ENCODE measurements at places on chromosomes 1 and 21.
A peak's percentile ranks its signal among the peaks of the same experiment; 100 is the strongest.

DNA sequence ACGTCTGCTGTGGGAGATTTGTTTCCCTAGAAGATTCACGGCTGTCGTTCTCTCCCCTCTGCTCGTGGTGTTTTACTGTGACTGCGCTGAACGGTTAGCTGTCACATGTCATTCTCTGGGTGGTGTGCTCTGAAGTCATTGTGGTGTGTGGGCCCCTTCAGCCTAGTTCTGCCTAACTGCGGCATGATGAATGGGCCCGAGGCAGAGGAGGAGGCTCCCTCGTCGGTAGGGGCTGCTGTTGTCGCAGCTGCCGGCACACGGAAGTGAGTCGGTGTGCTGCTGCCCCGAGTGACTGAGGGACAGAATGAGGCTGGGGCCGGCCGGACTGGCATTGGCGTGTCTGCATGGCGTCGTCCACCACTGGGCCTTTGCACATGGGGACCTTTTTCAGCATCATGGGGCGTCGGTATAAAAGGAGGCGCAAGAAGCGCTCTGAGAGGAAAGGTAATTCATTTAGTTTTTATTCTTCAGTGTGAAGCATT is 77.9 kb downstream of the ADARB1 start:
- no peak for DNase-seq

DNA sequence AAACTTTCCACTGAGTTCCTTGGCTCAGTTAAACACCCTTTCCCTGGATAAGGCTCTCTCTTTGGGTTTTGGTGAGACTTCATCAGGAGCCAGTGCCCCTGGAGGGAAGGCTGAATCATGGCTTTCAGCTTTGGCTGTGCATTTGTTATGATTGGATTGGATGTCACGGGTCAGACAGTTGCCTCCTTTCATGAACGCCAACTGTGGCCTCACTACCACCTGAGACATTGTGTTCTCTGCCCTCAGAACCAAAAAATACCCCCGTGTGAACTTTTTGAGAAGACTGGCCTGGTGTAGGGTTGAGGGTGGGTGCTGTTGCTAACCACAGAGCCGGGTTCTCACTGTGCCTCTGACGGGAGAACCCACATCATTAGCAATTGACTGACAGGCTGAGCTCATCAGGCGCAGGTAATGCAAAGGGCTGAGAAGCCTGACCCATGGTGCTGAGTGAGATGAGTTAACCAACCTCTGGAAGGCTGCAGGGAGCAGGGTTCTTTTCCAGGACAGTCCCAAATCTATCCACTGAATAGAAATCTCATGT is 65.6 kb downstream of the HHAT start:
- no peak for DNase-seq

GRCh38 chr1:97174039-97174704 is 452.6 kb downstream of the PTBP2 start:
- no peak for DNase-seq

DNA sequence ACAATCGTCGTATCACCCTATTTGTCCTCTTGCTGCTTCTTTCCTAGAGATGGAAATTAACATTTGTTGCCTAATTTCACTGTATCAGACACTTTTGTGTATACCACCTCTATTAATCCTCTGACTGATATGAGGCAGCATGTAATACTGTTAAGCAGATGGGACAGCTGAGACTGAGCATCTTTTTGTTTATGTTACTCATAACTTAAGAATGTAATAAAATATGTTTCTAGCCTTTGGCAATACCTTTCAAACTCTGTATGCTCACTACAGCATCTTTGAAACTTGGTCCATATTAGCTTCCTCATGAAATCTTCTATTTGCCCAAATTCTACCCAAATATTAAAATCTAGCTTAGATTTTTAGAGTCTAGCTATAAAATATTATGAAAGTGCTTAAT is 2.3 kb downstream of the OR14K1 start:
- no peak for DNase-seq

DNA sequence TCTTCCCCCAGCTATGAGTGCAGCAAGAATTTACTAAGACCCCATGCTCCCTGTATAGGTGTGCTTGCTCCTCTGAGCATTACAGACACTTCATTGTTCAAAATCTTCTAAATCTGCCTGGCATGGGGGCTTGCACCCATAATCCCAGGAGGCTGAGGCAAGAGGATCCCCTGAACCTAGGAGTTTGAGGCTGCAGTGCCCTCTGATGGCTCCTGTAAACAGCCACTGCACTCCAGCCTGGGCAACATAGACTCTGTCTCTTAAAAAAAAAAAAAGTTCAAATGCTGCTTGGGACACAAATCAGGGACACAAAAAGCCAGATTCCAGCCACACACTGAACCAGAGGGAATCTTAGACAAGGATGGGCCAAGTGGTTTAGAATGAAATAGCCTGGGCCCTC is 3.4 kb upstream of the ACOT7 start:
- DNase-seq: peak; percentile 9

DNA sequence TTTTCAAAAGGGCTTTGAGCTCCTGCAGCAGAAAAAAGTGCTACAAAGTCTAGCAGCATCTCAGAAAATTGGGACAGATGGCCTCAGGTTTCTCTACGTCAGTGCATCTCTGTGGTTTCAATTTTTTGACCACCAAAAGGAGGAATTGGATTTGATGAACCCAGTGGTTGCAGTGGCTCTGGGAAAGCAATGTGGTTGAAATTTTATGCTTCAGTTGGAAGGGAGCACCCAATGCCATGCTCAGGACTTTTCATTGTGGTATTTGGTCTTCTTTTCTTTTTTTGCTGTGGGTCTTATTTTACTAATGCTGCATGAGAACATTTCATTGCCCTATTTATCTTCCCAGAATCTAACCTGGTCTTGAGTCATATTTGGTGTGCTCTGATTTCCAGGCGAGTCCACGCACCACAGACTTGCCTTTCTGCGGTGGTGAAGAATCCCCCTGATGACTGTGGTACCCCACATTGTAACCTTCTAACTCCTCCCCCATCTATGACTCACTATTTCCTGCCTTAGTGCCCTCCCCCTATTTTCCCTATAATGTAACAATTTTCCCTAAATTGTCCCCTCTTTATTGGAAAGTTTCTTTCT is 56.7 kb downstream of the S1PR1 start:
- no peak for DNase-seq

DNA sequence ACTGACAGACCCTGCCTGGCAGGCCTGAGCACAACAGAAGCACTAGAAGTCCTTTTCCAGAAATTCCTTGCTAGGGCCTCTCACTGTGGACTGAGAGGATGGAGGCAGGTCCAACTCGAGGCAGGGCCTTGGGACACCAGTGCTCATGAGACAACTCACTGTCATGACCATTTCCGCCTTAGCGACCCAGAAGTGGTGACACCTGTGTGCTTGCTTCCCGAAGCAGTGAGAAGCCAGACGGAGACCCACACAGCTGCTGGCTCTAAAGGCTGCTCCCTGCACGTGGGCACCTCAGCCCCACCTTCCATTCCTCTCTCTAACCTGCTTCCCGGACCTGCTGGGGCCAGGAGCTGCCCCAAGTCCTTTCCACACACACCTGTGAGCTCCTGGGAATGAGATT is 33.0 kb downstream of the KCNC4 start:
- no peak for DNase-seq

GRCh38 chr1:226119169-226119568 is 56.7 kb downstream of the H3-3A start:
- no peak for DNase-seq

DNA sequence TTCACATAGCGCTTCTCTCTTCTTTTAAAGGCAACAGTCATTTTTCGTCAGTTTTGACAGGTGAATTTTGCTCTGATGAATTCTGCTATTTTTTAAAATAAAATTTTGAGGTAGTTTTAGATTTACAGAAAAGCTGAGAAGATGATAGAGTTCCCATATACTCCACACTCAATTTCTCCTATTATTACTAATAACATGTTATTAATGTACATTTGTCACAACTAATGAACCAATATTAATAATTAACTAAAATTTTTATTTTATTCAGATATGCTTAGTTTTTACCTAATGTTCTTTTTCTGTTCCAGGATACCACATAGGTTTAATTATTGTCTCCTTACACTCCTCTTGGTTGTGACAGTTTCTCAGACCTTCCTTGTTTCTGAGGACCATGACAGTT is 197.0 kb downstream of the ZC3H11B start:
- no peak for DNase-seq

DNA sequence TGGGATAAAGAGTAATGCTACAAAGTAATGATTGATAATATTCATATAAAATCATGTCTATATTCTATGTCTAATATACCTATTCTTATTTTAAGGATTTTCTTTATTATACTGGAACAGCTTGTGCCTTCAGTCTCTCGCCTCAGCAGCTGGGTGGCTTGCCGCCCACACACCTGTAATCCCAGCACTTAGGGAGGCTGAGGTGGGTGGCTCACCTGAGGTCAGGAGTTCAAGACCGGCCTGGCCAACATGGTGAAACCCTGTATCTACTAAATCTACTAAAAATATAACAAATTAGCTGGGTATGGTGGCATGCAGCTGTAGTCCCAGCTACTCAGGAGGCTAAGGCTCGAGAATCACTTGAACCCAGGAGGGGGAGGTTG is 7.6 kb upstream of the TRNAU1AP start:
- DNase-seq: no peak
